Stimulated activated CD8-positive, alpha-beta memory T cell treated with anti-CD3 and anti-CD28 coated beads, Interleukin-2, amount 100 ng/mL, for 48 hours (primary cell): ENCODE measurements at places on chromosomes 7 and 10.

- DNase-seq: no peak
These were observed 27.0 kb downstream of the RAPGEF5 start for GRCh38 chr7:22329816-22330524.

DNA sequence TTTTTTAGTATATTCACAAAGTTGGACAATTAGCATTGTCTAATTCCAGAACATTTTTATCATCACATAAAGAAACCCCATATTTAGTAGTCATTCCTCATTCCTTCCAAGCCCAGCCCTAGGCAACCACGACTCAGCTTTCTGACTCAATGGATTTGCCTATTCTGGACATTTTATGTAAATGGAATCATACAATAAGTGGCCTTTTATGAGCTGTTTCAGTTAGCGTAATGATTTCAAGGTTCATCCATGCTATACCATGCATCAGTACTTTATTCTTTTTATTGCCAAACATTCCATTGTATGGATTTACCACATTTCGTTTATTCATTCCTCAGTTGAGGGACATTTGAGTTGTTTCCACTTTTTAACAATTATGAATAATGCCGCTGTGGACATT, 249.2 kb downstream of the DYNC1I1 start:
- no peak for DNase-seq

DNA sequence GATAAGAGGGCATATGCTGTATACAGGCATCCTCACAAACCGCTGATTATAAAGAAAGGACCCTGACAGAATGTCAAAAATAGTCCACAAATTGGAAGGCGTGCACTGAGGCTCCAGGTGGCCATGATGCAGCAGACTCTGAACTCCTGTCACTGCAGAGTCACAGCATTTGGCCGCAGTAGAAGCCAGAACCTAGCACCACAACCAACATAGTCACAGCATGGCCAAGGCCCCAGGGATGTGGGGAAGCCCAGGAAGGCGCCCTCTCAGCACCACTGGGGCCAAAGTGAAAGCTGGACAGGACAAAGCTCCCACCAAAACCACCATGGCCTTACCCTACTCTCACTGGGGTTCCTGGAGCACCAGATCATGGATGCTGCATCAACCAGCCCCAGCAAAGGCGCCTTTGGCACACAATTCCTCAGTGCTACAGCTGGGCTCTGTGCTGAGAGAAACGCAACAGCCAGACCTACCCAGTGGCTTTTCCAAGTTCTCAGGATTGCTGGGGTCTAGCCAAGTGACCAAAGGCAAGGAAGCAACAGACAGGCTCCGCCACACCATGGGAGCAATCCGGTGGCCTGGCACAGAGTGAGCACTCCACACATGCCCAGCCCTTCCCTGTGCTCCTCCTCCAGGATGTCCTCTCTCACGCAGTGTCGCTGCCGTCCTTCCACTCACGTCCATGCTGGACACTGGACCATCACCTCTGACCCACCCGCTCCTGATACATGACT, 60.2 kb downstream of the STK17A start:
- no peak for DNase-seq

GRCh38 chr10:95508730-95509129, 52.4 kb downstream of the SORBS1 start:
- no peak for DNase-seq

- DNase-seq: no peak
These were observed 22.7 kb downstream of the PITRM1 start for GRCh38 chr10:3149918-3150317.

DNA sequence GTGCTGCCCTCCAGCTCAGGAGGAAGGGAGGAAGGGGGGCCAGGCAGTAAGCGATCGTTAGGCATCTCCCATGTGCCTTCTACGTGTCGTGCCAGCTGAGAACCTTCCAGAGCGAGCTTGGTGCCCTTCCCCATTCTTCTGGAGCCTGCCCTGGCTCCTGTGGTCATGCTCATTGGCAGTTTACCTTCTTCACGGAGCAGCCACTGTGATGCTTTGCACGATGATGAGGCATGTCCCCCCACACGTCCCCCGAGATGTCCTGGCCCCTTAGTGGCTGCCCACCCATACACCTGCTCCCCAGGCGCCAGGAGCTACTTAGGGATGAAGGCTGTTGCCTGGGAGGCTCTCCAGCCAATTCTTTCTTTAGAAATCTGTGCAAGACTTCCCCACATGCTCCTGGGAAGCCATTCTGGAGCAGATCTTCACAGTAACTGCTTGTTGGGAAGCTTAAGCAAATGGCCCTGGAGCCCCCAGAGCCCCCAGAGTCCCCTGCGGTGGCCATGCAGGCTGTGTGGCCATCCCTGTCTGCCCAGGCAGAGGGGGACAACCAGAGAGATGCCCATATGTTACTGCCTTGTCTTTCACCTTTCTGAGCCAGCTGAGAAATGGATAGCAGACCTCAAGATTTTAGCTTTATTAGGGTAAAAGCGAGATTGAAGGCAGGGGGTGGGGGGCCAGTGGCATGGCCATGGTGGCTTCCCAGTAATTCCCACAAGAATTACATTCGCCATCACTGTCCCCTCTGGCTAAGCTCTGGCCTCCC, 199.0 kb downstream of the EBF3 start:
- DNase-seq: no peak

GRCh38 chr10:100653957-100654781, 91.2 kb upstream of the PAX2 start:
- DNase-seq: no peak

GRCh38 chr7:104921596-104921995, 92.4 kb upstream of the KMT2E start:
- no peak for DNase-seq

- DNase-seq: no peak
These were observed 31.2 kb downstream of the ARMH3 start for GRCh38 chr10:102024799-102025198.
